ENCODE measurements at places on chromosomes 11 and 22. TPM values are rescaled to one million over a fixed set of nuclear protein-coding genes. Genes with fewer than 3 reads are reported as not detected.

CSF2RB gene
- total RNA-seq, result 10.1 TPM

DYNC2H1 gene
- total RNA-seq, result 35.4 TPM

SPDYC gene
- total RNA-seq, result not detected

MAML2 gene
- total RNA-seq, result 30.4 TPM

PANX2 gene
- 0.76 TPM for total RNA-seq

ROBO4 gene
- 34.4 TPM for total RNA-seq

SERHL2 gene
- 7.8 TPM for total RNA-seq

ANKK1 gene
- 0.98 TPM for total RNA-seq

GLB1L2 gene
- total RNA-seq, result 1.6 TPM

KDM4E gene
- total RNA-seq, result not detected

CHRM4 gene
- total RNA-seq, result not detected

EPS8L2 gene
- total RNA-seq, result 24.9 TPM

USP2 gene
- 13.7 TPM for total RNA-seq

DNA sequence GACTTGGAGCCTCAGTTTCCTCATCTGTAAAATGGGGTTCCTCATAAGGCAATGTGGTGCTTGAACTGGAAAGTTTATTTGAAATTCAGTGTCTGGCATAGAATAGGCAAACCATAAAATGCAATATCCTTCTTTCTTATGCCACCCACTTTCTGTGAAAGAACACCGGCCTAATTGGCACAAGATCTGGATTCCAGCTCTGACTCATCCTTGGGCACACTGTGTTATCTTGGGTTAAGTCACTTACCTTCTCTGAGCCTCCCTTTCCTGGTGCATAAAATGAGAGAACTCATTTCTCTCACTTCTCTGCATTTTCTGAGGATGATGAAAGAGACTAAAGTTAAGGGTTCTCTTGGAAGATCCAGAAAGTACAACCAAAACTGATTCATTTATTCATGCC, 5.1 kb downstream of the INSC start:
- DNase-seq, result no peak

- no peak for DNase-seq
Measured at GRCh38 chr11:68863553-68864265, 22.0 kb upstream of the CPT1A start.

- DNase-seq, result no peak
Measured at GRCh38 chr11:67468456-67468758, 644 bp downstream of the TMEM134 start.

GRCh38 chr11:111923351-111923788, 4.7 kb downstream of the C11orf52 start:
- no peak for DNase-seq

DNA sequence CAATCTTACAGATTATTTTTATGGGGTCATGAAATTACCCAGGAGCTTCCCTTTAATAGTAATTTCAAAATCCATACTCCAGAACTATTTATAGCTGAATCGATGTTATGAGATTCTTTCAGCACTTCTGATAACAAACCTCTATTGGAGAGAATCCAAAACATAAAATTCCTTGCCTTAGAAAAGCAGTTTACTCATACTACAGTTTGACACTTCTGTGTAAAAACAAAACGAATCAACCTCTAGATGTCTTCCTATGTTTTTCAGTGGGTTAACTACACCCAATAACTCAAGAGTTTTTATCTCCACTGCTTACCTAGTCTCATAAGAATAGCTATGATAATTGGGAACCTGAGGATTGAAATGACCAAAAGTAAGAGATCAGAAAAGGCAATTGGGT, 35.6 kb downstream of the KIF18A start:
- no peak for DNase-seq

GRCh38 chr11:99418927-99419720, 398.4 kb downstream of the CNTN5 start:
- no peak for DNase-seq

- no peak for DNase-seq
Measured at GRCh38 chr11:11318961-11319360, 34.1 kb downstream of the CSNK2A3 start.

- no peak for DNase-seq
Measured at GRCh38 chr11:26841818-26842473, 120.1 kb upstream of the SLC5A12 start.

- no peak for DNase-seq
Measured at GRCh38 chr22:34841331-34841771, 224.6 kb upstream of the ISX start.

DNA sequence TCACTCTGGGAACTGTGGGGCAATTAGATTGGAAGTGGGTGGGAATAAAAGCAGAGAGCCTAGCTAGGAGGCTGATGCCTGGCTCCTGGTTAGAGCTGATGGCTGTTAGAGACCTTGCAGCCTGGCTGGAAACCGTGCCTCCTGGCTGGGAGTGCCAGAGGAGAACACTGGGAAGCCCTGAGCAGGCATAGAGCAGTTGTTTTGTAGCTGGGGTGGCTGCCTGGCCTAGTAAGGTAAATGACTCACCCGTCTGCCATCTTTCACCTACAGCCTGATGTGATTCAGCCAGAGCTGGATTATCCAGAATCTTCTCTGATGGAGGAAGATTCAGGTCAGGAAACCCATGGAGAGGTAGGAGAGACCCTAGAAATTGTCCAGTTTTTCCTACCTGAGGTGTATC, 6.1 kb downstream of the UQCR10 start:
- no peak for DNase-seq

DNA sequence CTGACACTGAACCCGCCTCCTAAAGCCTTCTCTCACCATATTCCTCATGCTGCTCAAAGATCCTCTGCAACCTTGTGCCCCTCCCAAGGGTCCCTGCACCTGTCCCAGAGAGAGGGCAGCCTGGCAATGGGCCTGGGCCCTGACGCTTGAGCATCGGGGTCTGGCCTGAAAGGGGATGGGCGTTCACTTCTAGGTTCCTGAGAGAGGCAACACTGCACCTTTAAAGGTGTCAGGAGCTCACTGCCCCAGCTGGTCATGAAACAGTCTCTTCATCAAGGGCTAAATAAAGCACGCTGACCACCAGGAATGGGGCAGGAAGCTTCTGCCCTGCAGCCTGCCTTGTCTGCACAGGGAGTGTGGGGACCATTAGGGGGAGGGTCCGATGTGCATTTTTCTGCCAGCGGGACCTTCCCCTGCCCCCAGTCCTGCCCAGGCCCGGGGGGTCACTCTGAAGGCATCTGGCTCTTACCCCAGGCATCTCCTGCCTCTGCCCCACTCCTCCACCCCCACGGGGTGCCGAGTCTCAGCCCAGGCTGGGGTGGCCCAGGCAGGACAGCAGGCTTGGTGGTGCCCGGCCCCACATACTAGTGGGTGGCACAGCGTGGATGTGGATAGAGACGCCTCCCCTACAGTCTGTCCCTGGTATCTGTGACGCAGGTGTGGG, 3.5 kb downstream of the C11orf21 start:
- peak; percentile 53 for DNase-seq

DNA sequence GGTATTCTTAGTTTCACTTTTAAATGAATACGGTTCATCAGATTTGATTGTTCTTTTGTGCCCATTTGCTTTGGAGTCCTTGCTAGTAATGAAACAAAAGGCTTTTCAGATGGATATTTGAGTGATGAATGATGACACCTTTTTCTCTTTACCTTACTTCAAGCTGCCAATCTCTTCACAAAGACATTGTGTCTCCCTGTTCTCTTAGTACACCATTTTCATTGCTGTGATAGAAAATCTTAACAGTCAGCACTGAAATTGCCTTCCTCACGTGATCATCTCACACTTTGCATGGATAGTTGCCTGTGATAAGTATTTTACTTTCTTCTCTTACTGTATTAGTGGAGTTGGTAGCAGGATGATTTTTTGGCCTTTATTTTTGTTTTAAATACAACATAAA, 396.6 kb downstream of the NELL1 start:
- no peak for DNase-seq

- no peak for DNase-seq
Measured at GRCh38 chr11:33723238-33723881, 12.9 kb downstream of the CD59 start.

DNA sequence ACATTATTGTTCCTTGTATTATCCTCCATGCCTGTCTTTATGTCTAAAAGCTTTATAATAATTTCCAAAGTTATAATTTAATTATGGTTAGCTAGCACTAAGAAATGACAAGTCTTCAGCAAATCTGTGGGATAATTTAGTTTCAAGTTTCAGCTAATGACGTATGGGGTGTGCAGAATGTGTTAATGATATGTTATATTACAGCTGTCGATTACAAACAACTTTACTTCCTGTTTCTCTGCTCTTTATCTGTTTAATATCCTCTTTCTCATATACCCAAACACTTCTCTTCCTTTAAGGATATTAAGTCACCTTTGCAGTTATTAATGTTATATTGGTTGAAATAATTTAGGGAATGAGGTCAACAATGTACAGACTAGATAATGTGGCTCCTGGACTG, 161.8 kb downstream of the CASP12 start:
- no peak for DNase-seq

DNA sequence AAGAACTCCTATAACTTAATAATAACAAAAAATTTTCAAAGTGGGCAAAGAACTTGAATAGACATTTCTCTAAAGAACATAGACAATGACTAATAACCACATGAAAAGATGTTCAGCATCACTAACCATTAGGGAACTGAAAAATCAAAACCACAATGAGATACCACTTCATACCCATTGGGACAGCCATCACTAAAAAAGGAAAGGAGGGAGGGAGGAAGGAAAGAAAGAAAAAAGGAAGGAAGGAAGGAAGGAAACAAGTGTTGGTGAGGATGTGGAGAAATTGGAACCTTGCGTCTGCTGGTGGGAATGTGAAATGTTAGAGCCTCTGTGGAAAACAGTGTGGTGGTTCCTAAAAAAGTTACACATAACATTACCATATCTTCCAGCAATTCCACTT, 55.8 kb downstream of the MS4A13 start:
- no peak for DNase-seq

- no peak for DNase-seq
Measured at GRCh38 chr11:71948314-71949027, 19.6 kb downstream of the RNF121 start.

DNA sequence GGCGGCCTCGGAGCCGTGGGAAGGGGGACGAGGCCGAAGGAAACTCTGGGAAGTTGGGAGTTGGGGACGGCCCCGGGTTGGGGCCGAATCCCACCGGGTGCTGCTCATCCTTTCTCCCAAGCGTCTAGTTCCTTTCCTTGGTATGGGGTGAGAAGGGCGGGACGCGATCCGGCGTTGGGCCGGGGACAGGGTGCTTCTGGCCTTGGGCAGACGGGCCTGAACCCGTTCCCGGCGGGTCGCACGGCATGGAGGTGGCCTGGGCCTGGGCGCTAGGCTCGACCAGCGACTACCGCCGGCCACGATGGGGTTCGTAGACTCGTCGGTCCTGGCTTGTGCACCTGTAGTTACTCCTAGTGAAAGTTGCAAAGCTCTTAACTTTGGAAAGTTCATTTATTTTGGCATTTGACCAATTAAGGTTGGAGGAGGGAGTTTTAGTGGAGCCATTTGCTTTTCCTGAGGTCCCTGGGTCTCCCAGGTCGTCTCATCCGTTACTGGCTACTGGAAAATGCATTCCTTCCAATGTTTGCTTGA, 1.0 kb downstream of the SYT9 start:
- peak; percentile 51 for DNase-seq

- no peak for DNase-seq
Measured at GRCh38 chr11:59901306-59901705, 22.7 kb downstream of the OOSP3 start.

- DNase-seq, result no peak
Measured at GRCh38 chr11:12704049-12704448, 29.8 kb downstream of the TEAD1 start.

GRCh38 chr11:86132667-86133249, 63.9 kb upstream of the PICALM start:
- no peak for DNase-seq

DNA sequence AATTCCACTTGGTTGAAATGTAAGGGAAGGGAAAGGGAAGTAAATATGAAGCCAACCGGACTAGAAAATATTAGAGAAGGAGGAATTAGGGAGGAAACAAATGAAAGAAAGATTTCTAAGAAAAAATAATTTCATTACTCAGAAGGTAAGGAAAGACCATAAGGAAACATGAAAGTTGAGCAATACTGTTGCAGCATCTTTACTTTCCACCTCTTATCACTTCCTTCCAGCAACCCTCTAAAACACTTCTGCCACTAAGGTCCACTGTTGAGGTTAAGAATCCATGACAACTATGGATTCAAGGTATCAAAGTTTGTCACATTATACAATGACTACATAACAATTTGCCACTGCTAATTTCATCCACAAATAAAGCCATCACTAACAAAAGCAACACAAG, 308.6 kb downstream of the DLG2 start:
- DNase-seq, result no peak

- DNase-seq, result no peak
Measured at GRCh38 chr11:117427356-117427874, 99.8 kb downstream of the CEP164 start.

GRCh38 chr11:118438314-118438931, 2.1 kb downstream of the KMT2A start:
- no peak for DNase-seq

Measured in sciatic nerve (tissue), 2 donors.